ENCODE measurements at places on chromosomes 7 and 10.

GRCh38 chr7:38190011-38190410 is 12.0 kb downstream of the STARD3NL start:
- DNase-seq = no peak

DNA sequence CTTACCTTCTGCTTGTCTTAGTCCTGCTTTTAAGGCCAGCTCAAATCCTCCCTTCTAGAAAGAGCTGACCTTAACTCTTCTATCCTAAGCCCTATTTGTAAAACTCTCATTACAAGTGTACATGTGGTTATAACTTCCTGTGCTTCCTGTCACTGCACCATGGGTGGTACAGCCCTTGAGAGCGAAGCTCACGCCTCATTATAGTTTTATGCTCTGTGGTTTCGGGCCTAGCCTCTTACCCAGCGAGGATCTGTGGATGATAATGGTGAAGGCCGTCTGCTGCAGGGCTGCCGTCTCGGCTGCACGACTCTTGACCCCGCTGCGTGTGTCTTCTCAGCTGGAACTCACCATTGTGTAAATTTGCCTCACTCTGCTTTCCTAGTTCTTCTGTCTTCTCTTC is 74.6 kb downstream of the CUL1 start:
- DNase-seq = peak; percentile 5

- no peak for DNase-seq
Measured at GRCh38 chr10:970311-971149, 17.7 kb upstream of the GTPBP4 start.

DNA sequence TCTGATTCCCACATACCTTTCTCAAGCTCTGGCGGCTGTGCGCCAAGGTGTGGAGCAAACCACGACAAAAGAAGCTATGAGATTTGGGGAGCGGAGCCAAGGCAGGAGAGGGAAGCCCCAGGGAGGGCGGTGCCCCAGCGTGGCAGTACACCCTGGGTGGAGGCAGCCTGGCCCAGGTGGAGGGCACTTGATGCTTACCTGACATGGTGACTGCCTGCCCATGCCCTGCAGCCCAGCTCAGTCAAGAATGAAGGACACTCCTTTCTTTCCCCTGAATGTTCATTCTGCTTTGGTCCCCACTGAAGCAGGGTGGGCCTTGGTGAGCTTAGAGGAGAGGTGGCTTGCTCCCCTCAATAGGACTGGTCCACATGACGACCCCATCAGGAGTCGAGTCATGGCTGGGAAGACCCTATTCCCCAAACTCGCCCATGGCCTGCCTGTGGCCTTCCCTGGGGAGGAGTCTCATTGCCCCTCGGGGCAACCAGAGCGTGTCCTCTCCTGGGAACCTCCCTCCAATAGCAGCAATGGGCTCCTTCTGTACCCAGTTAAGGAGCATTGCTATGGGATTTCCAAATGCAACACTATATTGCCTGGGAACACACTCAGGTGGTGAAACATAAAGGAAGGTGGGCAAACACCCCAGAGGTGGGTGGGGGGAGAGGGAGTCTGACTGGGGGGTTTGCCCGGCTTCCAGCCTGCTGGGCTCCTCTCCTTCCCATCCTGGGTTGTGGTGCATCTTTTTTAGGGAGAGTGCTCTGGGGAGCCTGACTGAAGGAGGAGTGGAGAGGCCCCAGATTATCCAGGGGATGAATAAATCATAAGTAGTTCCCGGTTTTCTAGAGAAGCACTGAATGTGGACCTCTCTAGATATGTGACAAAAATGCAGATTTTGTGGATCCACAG is 22.7 kb downstream of the RAMP3 start:
- no peak for DNase-seq

- DNase-seq = no peak
Measured at GRCh38 chr7:132221356-132221755, 354.9 kb downstream of the PLXNA4 start.

- no peak for DNase-seq
Measured at GRCh38 chr10:50431791-50432190, 180.5 kb upstream of the ASAH2 start.

DNA sequence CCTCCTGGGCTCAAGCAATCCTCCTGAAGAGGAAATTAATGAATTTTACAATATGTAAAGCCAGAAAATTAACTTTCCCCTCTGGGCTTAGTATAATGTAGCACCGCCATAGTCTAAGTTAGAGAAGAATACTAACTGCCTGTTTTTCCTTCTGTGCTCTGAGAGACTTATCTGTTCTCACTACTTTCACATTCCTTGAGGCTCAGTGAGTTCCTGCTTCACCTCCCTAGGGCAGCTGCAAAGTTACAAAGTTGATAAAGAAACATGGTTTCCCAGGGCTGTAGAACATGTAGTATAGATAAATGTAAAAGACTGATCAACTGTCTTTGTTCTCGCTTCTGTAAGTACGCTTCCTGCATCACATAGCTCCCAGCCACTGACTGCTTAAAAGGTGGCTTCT is 16.0 kb upstream of the OLAH start:
- no peak for DNase-seq

DNA sequence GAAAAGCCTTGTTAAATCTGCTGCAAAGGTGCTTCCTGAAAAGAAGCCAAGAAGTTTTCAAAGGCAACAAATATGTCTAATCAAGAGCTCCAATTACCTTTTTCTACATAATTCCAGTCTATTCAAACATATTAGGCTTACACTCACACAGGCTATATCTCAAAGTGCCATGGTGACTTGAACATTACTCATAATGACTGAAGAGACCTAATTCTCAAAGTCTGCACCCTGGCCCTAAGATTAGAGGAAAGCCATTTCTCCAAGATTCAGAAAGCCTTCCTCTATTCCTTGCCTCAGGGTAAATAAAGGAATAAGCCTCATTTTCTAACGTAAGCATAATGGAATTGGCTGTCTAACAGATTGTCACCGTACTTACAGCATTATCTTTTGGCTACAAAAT is 78.3 kb upstream of the THSD7A start:
- no peak for DNase-seq

DNA sequence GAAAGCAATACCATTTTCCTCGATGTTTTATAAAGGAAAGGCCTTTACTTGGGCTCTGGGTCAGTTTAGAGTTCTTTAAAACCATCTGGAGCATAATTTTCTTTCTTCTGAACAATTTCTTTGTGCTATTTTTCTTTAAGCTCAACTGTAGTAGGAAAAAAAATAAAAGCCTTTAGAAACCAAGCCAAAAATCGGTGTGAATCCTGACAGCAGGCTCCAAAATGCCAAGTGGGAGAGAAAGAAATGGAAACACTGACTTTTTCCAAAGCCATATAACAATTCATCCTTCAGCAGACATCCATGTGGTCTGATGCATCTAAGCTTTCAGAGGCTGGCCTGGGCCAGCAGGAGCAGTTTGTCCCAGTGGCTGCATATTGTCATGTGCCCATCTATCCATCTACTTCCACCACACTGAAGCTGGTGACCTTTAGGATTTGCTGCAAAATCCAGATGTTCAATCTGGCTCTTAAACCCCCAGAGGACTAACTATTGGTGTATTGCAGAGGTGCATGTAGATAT is 23.0 kb upstream of the ITPRID1 start:
- no peak for DNase-seq
